ENCODE measurements at places on chromosomes 5 and 9.

- DNase-seq = no peak
Observed at GRCh38 chr9:93459432-93459847, 6.1 kb upstream of the FAM120AOS start.

GRCh38 chr5:36417221-36417620, 115.5 kb upstream of the RANBP3L start:
- DNase-seq = peak; percentile 43

DNA sequence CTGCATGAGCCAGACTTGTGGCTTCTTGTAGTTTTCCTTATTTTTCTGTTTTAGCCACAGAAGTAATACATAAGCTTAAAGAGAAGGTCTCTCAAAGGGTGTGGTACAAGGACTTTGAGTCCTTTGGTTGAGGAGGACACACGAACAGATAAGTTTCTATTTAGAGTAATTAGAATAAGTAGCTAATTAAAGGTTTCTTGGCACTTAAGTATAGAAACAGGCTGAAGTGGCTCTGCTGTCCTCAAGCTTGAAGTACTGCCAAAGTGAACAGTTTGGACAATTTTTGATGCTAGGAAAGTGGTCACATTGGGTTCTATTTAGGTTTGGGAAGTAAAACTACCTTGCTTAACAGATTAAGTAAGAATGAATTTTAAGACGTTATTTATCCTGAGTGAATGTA, 278.3 kb upstream of the MPDZ start:
- no peak for DNase-seq

GRCh38 chr5:128905568-128906110, 59.6 kb upstream of the SLC27A6 start:
- peak; percentile 71 for DNase-seq

- no peak for DNase-seq
Observed at GRCh38 chr9:90078988-90079421, 474.2 kb downstream of the GADD45G start.

DNA sequence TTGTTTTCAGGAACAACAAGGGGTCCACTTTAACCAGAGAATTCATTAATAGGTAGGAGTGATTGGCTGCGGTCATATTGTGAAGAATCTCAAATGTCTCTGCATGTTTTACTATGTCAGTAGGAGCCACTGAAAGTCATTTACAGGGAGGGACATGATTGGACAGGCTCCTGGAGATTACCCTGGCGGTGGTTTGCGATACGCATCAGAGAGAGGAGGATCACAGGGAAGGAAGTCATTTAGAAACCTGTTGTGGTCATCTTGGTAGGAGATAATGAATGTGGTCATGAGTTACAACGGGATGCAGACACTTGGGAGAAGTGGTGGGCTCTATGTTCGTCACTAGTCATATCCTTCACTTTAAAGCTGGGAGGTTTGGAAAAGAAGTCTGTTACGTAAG, 262.8 kb downstream of the FAM114A2 start:
- DNase-seq = no peak

DNA sequence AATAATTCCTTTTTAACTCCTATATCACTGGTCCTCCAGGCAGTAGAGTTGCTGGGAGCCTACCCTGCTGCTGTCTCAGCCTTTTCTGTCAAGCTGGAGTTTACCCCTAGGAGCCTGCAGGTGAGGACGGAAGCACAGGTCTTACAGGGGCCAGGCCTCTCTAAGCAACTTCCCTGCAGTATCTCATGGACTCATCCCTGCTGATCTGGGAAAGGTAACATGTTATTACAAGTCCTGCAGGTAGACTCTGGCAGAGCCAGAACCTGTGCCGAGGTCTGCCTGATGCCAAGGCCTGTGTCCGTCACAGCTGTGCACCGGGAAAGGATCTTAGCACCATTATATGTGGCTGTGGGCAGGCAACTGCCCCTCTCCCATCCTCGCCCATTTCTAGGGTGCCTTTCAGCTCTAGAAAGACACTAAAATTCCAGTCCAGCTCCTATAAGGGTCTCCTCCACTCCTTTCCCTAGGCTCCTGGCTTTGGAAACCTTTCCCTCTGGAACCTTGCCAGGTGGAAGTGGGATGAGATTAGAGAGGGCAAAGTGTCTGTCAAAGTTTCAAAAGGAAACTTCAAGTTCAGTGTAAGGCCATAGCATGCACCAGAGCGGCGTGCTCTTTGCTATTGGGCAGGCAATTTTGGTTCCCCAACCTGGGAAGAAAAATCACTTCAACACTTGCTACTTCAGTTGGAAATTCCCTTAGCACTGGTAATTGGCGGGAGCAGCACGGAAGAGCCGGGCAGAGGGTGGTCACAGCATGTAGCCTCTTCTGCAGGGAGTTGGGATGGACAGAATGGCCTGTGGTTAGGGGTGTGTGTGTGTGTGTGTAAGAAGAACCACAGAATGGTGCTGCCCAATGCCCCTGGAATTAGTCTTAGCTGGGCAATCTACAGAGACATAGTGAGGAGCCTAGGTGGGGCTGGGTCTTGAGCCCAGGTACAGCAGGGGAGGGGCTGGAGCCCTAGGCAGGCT, 17.5 kb downstream of the TMEM171 start:
- DNase-seq = no peak

DNA sequence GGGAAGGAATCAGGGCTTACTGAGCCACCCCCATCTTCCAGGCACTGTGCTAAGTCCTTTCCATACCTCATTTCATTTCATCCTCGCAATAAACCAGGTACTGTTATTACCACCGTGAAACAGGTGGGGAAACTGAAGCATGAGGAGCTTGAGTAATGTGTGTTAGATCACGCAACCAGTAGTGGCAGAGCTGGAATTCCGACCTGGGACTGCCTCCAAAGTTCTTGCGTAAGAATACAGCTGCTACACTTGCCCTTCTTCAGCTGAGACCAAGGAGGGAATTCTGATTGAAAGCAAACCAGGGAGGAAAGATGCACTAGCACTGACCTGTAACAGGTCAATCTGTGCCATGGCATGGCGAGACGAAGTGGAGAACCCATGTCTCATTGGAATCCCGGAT, 113.4 kb upstream of the MSX2 start:
- DNase-seq = no peak

GRCh38 chr5:50967563-50968355, 301.3 kb downstream of the PARP8 start:
- peak; percentile 43 for DNase-seq

DNA sequence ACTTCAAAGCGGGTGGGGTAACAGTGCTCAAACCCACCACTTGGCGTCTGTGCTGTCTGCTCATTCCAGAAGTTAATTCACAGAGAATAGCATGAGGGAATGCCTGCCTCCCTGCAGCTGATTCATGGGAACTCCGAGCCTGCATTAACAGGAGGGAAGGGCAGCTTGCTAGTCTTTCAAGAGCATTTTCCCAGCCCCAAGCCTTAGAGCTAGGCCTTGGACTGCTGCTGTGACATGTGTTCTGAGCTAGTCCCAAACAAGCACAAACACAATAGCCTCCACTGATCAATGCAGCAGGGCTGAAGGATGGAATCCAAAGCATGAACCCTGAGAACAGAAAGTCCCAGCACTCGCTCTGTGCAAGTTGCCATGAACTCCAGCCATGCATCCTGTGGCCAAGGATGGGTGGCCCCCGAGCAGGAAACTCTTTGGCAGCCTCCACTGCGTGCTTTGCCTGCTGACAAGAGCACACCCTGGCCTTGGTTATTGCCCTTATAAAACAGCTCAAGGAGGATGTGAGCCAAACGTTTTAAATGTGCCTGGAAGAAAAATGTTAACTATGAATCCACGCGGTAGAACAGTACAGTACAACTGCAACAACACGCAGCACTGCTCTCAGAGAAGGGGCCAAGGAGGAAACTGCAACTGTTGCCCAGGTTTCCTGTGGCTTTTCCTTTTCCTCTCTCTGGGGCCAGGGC, 653.1 kb upstream of the KLF4 start:
- DNase-seq = no peak

DNA sequence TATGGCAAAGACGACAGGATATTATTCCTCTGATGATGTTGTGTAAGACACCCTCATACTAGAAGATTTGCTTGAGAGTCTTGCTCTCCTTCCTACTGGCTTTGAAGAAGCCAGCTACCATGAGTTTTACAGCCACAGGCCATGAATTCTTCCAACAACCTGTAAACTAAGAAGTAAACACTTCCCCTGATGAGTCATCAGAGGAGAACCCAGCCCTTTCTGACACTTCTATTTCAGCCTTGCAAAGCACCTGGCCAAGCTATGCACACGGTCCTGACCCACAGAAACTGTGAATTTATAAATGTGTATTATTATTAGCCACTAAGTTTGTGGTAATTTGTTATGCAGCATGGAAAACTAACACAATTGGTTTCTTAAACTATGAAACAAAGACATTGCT, 288.8 kb upstream of the ADAMTSL1 start:
- DNase-seq = no peak

GRCh38 chr9:33468215-33468730, 5.5 kb downstream of the NOL6 start:
- DNase-seq = no peak

GRCh38 chr9:90698871-90699440, 56.3 kb upstream of the DIRAS2 start:
- DNase-seq = peak; percentile 56

- no peak for DNase-seq
Observed at GRCh38 chr9:117677572-117677971, 26.6 kb upstream of the TLR4 start.

GRCh38 chr5:180799902-180800801, 2.5 kb downstream of the MGAT1 start:
- no peak for DNase-seq

DNA sequence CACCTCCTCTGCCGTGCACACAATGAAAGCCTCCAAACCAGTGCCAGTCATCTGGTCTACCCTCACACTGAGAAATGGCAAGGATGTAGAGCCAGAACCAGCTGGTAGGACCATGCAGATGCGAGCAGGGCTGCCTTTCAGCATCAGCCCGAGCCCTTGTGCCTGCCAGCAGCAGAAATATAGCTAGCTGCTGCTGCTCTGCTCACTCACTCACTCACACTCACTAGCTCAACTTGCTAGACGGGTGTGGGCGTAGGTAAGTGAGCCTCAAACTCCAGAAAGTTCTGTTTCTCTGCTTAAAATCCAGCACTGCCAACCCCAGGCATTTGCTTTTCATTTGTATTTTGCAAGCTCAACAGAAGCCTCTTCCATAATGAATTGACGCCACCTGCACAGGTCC, 114.0 kb downstream of the DRD1 start:
- no peak for DNase-seq

Measured in inflammatory macrophage treated with lipopolysaccharide for 1 hour (primary cell).